Thoracic aorta (tissue), 2 donors: ENCODE measurements at places on chromosomes 5 and 9.

DNA sequence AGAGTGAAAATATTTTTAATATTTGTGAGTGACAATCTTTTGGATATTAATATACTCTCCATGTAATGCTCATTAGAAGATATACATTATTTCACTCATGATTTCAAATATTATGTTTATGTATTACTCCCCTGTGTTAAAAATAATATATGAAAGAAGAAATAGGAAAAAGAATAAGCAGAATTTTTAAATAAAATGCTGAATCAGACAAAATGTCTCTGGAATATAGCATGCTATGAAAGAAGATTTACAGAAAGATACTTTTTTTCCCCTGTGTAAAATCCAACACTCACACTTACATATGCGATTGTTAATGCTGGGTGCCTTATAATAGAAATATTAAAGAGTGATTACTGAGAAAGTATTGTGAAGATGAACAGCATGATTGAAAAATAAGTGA is 373.7 kb downstream of the ANXA1 start:
- no peak for DNase-seq

GRCh38 chr9:116688806-116689485 is 1.8 kb downstream of the TRIM32 start:
- no peak for DNase-seq

DNA sequence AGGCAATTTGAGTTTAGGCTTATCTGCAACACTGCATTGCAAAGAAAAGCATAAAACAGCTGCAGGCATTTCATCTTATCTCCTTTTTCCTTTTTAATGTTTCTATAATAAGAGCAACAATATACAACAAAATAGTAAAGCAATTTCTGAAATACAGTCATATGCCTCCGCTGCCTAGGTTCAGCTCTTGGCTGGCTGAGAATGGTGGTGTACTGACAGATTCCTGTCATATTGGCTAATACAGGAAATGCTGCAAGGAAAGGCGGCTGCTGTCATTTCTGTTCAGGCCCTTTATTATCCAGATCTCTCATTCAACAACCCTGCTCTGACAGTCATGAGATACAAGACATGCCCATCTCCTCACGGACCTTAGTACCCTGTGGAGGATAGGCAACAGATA is 677.0 kb downstream of the TAF11L14 start:
- DNase-seq = no peak

DNA sequence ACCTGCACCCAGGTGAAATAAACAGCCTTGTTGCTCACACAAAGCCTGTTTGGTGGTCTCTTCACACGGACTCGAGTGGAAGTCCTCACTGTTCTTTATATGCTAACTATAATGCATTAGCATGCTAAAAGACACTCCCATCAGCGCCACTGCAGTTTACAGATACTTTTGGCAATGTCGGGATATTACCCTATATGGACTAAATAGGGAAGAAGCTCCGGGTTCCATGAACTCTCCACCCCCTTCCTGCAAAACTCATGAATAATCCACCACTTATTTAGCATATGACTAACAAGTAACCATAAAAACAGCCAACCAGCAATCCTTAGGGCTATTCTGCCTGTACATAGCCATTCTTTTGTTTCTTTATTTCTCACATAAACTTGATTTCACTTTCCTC is 426.2 kb upstream of the PTPRD start:
- DNase-seq = no peak

GRCh38 chr9:7176561-7176960 is 418.8 kb downstream of the KDM4C start:
- DNase-seq = no peak

- no peak for DNase-seq
Measured at GRCh38 chr9:123651871-123652270, 278.1 kb downstream of the DENND1A start.

GRCh38 chr5:74482990-74483389 is 157.5 kb downstream of the ENC1 start:
- DNase-seq = no peak

- DNase-seq = no peak
Measured at GRCh38 chr9:125785248-125785751, 38.1 kb downstream of the PBX3 start.

GRCh38 chr9:89435071-89435823 is 62.7 kb downstream of the SEMA4D start:
- DNase-seq = no peak

- peak; percentile 67 for DNase-seq
Measured at GRCh38 chr9:124267271-124267807, 9.6 kb downstream of the NEK6 start.

DNA sequence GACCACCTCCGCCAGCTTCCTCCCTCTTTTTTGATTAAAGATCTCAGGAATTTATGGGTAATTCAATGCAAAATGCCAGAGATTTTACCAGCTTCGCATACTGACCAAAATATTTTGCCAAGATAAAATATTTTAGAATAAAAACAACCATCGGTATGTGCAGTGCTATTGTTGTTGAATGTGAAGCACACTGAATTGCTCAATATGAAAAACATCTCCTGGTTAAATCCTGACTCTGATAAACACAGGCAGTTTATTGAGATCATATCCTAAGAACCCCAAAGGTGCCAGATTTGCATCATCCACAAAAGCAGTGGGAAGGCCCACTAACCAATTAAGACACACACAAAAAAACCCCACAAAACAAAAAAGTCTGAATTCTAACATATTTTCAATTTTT is 202.4 kb downstream of the GLIS3 start:
- DNase-seq = no peak

GRCh38 chr5:5572976-5573797 is 150.7 kb downstream of the ICE1 start:
- no peak for DNase-seq

DNA sequence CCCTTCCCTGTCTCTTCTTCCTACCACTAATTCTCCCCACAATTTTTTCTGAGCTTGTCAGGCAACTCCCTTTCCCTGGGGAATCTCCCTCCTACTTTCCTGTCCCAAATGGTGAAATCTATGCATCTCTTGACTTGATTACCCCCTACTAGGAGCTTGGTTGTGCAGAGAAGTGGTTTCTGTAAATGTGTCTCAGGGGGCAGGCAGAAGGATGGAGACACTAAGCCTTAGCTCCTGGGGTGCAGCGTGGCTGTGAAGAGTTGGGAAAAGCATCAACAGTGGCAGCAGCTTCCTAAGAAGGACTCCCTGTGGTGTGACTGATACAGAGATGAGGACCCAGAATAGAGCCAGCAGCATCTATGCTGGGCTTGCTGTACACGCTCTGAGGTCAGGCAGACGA is 62.3 kb downstream of the NRG2 start:
- no peak for DNase-seq
